ENCODE measurements at places on chromosomes 16 and 17. TPM values are rescaled to one million over a fixed set of nuclear protein-coding genes. Genes with fewer than 3 reads are reported as not detected.

UMOD gene
- 163 TPM for polyA plus RNA-seq

DNA sequence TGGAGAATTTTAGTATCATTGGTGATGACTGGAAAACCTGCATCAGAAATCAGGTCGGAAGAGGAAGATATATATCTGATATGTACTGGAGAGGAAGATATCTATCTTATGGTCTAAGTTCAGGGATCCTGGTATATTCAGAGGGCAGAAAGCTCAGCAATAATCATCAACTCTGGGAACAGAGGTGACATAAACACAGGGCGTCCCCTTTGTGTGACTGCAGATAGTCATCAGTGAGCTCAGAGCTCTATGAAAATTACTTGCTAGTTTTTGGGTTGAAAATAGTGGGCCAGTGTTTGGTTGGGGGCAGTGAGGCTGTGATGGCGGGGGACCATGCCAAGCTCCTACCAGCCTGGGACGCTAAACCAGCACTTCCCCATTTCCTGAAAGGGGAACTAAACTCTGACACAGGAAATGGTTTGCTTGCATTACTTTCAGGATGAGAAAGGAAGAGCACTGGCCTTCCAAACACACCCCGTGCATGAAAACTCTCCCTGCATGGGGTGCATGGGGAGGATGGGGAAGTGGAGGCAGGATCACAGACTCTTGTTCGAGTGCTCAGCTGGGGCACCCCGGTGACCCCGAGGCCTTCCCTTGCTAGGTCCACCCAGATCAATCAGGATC lies 15.8 kb downstream of the NOD2 start:
- DNase-seq = no peak

ATP2A1 gene
- 7.0 TPM for polyA plus RNA-seq

GRCh38 chr16:52492789-52493357 lies 54.1 kb downstream of the TOX3 start:
- no peak for DNase-seq

HSF5 gene
- polyA plus RNA-seq = 0.52 TPM

DNA sequence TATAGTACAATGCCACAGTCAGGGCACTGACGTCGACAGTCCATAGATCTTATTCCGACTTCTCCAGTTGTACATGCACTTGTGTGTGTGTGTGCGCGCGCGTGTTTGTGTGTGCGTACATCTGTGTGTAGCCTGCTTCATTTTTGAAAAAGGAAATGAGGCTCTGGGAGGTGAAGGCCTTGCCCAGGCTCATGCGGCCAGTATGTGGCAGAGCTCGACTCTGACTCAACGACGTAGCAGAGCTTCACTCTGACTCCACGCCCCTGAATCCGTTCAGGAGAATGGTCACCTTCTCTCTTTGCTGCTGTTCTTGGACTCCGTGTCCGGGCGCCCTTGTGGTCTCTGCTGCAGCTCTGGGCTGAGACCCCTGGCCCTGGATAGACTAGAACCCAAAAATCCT lies 81.6 kb upstream of the CIBAR2 start:
- DNase-seq = no peak

DNA sequence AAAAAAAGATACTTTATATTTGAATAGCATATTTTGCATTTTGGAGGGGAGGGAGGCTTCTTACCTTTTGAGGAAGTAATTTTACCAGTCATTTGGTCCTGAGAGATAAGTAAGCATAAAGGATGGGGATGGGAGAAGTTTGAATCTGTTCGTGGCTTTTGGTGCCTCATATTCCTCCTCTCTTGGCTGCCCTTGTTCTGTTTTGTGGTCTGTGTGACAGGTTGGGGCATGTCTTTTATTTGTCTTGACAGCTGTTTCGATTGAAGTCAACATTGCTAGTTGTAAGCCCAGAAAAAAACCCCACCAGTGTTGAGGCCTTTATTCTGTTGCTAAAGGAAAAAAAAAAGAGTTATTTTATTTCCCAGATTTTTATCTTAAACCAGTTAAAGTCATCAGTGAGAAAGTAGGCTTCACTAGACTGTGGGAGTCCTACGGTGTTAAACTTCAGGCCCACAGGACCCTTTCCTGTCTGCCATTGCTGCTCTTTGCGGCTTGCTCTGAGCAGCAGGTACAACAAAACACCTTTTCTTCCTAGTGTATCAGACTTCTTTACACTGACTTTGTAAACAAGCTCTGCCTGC lies 11.4 kb downstream of the SLC7A6 start:
- DNase-seq = no peak

- no peak for DNase-seq
Measured at GRCh38 chr16:78778101-78779004, 678.9 kb downstream of the WWOX start.

GAS7 gene
- 16.9 TPM for polyA plus RNA-seq

TGFB1I1 gene
- polyA plus RNA-seq = 36.6 TPM

DNA sequence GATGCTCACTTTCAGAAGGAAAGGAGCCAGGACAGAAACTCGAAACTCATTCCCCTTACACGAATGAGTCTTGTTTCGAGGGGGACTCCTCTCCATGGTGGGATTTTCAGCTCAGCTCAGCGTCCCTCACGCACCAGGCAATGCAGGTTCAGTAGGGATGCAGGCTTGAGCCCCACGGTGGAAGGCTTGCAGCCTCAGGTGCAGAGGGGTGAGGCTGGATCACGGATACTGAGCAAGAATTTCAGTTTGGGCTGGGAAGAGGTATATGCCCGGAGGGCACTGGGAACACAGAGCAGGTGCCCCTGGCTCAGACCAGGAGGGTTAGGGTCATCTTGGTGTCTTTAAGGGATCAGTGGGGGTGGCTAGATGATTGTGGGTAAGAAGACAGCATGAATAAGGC lies 344.9 kb upstream of the TNRC6C start:
- DNase-seq = no peak

DNA sequence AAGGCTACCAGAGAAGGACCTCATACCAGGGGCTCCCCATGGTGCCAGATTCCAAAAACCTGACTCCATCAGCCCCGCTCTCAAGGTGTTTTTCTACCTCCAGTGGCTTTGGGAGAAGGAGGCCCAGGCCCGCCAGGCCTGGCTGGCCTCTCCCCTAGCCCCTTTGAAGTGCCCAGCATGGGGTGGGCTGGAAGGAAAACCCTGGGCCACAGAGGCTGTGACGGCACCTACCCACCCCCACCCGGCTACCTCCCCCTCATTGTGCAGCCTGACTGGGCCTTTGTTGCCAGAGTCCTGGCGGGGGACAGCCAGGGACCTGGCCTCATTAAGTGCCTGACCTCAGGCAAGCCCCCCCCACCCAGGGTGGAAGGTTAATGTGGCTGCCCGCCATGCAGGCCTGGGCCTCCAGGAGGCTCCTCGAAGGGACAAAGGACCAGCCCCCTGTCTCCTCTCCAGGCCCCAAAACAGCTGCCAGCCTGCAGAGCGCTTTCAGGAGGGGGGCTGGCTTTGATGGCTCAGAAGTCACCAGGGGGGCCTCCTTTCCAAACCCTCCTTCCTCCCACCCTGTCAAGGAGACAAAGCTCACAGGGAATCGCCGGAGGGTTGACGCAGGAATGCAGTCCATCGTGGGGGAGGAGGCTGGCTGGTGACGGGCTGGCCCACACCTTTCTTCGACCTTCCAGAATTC lies 159.4 kb downstream of the ZNF423 start:
- DNase-seq = no peak

- no peak for DNase-seq
Measured at GRCh38 chr17:55911186-55911585, 160.3 kb downstream of the PCTP start.

DNA sequence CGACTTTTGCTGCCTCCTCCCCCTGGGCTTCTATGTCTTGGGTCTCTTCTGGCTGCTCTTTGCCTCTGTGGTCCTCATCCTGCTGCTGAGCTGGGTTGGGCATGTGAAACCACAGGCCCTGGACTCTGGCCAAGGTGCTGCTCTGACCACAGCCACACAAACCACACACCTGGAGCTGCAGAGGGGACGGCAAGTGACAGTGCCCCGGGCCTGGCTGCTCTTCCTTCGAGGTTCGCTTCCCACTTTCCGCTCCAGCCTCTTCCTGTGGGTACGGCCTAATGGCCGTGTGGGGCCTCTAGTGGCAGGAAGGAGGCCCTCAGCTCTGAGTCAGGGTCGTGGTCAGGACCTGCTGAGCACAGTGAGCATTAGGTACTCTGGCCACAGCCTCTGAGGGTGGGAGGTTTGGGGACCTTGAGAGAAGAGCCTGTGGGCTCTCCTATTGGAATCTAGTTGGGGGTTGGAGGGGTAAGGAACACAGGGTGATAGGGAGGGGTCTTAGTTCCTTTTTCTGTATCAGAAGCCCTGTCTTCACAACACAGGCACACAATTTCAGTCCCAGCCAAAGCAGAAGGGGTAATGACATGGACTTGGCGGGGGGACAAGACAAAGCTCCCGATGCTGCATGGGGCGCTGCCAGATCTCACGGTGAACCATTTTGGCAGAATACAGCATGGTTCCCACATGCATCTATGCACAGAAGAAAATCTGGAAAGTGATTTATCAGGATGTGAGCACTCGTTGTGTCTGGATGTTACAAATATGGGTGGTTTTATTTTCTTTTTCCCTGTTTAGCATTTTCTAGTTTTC lies 2.3 kb downstream of the GP1BA start:
- no peak for DNase-seq

DNA sequence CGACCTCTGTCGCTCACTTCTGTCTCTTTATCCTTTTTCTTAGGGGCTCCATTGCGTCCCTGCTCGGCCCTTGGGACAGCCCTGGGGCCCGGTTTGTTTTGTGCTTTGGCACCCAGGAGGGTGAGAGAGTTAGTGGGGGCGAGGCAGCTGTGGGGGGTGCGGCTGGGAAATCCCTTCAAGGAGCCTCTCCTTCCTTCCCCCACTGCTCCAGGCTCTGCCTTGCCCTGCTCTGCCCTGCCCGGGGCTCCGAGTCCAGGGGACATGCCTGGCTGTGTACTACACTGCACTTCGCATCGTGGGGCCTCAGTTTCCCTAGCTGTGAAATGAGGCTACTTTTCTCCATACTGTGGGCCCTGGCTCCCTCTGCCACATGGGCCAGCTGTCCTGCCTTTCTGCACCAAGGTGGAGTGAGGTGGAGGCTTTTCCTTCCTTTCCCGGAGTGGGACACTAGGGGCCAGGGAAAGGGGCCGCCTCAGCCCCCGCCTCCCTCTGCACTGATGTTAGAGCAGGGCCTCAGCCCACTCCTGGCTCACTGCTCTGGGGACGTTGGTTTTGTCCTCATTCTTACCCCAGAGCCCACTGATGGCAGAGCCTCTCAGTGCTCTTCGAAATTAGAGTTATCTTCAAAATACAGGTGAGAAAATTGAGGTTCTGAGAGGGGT lies 980 bp downstream of the LLGL1 start:
- no peak for DNase-seq

DNA sequence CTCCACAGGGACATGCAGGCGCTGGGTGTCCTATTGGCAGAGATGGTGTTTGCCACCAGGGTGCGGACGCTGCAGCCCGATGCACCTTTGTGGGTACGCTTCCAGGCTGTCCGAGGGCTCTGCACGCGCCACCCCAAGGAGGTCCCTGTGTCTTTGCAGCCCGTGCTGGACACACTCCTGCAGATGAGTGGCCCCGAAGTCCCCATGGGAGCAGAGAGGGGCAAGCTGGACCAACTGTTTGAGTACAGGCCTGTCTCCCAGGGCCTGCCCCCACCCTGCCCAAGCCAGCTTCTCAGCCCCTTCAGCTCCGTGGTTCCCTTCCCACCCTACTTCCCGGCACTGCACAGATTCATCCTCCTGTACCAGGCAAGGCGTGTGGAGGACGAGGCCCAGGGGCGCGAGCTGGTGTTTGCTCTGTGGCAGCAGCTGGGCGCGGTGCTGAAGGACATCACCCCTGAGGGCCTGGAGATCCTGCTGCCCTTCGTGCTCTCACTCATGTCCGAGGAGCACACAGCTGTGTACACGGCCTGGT lies 2.8 kb downstream of the WDR81 start:
- no peak for DNase-seq

AGRP gene
- 0.18 TPM for polyA plus RNA-seq

DNA sequence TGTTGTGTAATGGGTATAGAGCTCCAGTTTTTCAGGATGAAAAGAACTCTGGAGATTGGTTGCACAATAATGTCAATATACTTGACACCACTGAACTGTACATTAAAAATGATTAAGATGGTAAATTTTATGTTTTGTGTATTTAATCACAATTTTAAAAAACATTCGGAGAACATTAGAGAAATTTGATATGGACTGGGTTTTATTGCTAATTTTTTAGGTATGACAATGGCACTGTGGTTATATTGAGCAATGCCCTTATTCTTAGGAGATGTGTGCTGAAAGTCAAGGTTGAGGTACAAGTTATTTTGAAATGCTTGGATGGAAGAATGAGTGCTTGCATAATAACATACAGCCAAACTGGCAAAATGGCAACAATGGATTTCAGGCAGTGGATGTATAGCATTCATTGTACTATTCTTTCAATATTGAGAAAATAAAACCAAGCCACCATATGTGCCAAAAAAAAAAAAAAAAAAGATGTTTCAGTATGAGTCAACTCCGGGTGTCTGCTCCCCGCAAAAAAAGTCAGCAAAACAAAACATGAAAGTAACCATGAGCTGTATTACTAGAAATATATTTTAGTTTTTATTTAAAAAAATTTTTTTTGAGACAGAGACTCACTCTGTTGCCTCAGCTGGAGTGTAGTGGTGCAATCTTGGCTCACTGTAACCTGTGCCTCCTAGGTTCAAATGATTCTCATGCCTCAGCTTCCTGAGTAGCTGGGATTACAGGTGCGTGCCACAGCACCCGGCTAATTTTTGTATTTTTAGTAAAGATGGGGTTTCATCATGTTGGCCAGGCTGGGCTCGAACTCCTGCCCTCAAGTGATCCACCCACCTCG lies 19.8 kb downstream of the HOXB1 start:
- no peak for DNase-seq

DNA sequence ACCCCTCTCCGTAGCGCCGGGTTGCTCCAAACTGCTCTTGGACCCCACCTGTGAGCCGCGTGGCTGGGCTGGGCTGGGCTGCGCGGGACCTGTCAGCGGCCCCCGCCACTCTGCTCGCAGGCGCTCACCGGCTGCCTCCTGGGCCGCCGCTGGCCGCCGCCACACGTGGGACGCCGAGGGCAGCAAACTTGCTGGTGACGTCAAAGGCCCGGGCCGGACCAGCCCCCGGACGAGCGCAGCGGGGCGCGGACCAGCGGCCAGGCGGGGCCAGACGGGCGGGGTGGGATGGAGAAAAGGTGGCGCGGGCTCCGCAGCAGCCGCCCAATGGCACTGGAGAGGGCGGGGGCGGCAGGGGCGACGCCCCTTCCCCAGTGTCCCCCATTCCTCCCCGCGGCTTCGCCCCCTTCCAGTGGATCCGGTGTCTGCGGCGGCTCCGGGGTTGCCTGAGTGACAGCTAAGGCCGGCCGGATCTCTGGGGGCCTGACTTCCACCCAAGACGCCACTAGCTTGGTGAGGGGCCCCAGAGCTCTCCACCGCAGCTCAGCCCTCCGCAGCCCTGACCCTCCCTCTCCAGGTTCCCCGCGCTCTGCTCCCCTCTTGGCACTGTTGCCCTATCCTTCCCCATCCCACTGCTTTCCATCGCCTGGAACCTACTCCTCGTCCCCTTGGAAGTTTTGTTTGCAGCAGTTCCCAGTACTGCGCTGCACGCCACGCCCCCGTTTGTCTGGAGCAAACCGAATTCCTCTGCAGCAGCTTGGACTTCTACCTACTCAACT lies at the start of gene HS3ST3A1:
HS3ST3A1 (minus strand) TSS at position 154 of the 776 bp plus-strand sequence. CDS start 800 bp downstream, outside the sequence.
- no peak for DNase-seq

- DNase-seq = no peak
Measured at GRCh38 chr17:62821189-62822079, 13.3 kb upstream of the MARCHF10 start.

GRCh38 chr17:65103431-65103830 lies 33.7 kb upstream of the RGS9 start:
- no peak for DNase-seq

GRCh38 chr17:45410144-45411091 lies 22.3 kb downstream of the ARHGAP27 start:
- no peak for DNase-seq

All from left kidney (tissue), 8 donors.